Cardiac atrium fibroblast (primary cell): ENCODE measurements at places on chromosomes 7 and 10. TPM values are rescaled to one million over a fixed set of nuclear protein-coding genes. Genes with fewer than 3 reads are reported as not detected.

Gene ASB4
- not detected in 2 replicates for total RNA-seq

Gene TMEM184A
- total RNA-seq, result not detected in 2 replicates

Gene CNNM1
- total RNA-seq, result 0.16 and 0.54 TPM in 2 replicates

Gene PRSS37
- total RNA-seq, result not detected in 2 replicates

Gene VENTX
- total RNA-seq, result not detected in 2 replicates

Gene CCDC136
- total RNA-seq, result 0.18 and 1.6 TPM in 2 replicates

Gene TMEM139
- not detected in 2 replicates for total RNA-seq

Gene PDLIM1
- 82.3 and 153 TPM in 2 replicates for total RNA-seq

Gene OR2A42
- not detected in 2 replicates for total RNA-seq

Gene FOXI2
- total RNA-seq, result not detected in 2 replicates

Gene AGAP5
- total RNA-seq, result 0.49 and 1.1 TPM in 2 replicates

Gene ETV1
- total RNA-seq, result 4.3 and 6.3 TPM in 2 replicates

Gene PAX4
- not detected in 2 replicates for total RNA-seq

Gene TRRAP
- total RNA-seq, result 11.7 and 19.0 TPM in 2 replicates

Gene CLCN1
- not detected in 2 replicates for total RNA-seq

Gene MCM7
- total RNA-seq, result 26.2 and 34.8 TPM in 2 replicates

Gene MBL2
- not detected in 2 replicates for total RNA-seq

Gene H2BK1
- not detected in 2 replicates for total RNA-seq

Gene LLCFC1
- total RNA-seq, result not detected in 2 replicates
